MV-4-11 (cell line): ENCODE measurements at places on chromosomes 12 and 14.
A peak's percentile ranks its signal among the peaks of the same experiment; 100 is the strongest.

GRCh38 chr14:99684410-99684934 lies 374 bp downstream of the CYP46A1 start:
- no peak for DNase-seq

GRCh38 chr12:13559318-13559978 lies 362.9 kb downstream of the EMP1 start:
- DNase-seq: no peak

DNA sequence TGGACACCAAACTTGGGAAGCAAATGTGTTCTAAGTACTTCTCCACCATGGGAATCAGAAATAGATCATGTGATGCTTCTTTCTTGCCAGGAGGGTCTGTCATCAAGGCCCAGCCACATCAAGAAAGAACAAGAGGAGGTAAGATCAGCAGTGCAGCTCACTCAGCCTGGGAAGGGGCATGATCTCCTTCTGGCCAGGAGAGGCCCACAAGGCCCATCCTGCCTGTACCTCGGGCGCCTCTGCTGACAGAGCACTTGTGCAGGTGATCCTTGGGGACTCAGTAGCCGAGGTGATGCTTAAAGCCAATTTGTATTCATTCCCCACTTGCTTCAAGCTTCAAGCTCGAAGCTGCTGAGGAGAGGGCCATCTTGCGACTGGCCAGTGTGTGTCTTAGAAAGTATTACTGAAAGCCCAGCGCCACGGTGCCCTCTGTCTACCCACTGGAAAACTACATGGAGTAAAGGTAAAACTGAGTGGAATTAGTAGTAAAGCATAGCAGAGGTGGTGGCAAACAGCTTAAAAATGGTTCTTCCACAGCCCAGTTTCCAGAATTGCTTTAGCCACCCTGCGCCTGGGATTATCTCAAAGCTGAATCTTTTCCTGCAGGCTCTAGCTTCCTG lies 26.2 kb downstream of the RTRAF start:
- DNase-seq: no peak

DNA sequence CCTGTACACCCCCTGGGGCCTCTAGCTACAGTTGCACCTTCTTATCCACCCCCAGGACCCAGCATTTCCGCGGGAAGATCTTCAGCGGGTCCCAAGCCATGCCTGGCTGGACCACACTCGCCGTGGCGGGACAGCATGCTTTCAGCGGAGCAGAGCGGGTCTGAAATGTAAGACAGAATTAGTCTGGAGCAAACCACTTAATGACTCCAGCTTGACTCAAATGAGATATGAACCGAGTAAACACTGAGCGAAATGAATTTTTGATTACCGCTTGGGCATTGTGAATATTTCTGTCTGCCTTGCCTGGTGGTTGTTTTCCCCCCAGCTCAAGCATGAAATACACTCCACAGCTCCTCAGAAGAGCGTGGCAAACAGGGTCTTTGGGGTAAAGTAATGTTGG lies 60.8 kb downstream of the SLC24A4 start:
- DNase-seq: no peak

DNA sequence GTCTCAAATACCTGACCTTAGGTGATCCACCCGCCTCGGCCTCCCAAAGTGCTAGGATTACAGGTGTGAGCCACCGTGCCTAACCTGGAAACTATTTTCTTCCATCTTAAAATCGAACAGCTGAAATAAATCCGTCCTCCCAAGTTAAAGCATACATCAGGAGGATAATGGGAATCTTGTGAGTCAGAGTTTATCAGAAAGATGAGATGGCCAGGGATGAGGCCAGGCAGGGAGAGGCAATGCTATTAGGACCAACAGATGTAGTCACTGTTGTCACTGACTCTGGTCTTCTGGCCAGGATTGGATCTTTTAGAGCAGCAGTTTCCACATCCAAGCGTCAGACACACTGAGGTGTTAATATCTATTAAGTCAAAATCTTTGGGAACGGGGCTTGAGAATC lies 61.7 kb upstream of the USP44 start:
- no peak for DNase-seq

GRCh38 chr12:52395761-52396434 lies 10.2 kb downstream of the KRT82 start:
- DNase-seq: no peak

DNA sequence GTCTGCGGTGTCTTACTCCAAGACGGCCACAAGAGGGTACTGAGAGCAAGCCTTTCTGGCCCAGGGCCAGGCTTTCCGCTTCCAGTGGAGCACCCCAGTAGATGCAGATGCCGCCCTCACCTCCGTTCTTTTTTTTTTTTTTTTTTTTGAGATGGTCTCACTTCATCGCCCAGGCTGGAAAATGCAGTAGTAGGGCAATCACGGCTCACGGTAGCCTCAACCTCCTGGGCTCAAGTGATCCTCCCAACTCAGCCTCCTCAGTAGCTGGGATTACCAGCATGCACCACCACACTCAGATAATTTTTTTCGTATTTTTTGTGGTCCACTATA lies 5.6 kb upstream of the LBHD2 start:
- DNase-seq: peak; percentile 72

GRCh38 chr14:21093018-21093417 lies 5.4 kb downstream of the ZNF219 start:
- no peak for DNase-seq

GRCh38 chr14:37179896-37180502 lies 7.6 kb upstream of the SLC25A21 start:
- DNase-seq: no peak

GRCh38 chr12:66255737-66256136 lies 46.6 kb upstream of the HELB start:
- DNase-seq: no peak

- DNase-seq: peak; percentile 24
These were observed 88.1 kb downstream of the PPP2R5E start for GRCh38 chr14:63454863-63455622.

DNA sequence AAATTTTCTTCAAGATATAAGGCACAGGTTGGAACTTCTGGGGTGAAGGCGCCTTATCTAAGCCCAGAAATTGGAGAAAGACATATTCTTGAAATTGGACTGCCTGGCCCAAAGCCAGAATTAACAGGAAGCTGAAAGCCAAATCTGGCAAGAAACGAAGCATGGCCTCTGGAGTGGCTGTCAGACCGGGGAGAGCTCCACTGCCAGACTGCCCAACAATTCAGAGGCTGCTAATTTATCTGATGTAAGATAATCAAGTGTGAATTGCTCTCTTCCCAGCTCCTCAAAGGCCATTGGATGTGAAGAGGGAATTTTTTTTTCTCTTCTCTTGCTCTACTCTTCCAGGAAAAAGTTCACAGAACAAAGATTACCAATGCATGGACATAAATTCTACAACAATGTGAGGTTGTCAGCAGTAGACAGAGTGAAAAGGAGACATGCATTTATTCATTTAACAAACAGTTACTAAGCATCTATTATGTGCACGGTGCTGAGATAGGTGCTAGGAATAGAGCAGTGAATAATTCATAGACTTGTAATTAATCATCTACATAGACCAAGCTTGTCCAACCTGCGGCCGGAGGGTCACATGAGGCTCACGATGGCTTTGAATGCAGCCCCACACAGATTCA lies at the start of gene GDF3:
Gene GDF3 (minus strand): TSS at position 210 of the 632 bp plus-strand sequence. CDS start 47 bp downstream, at position 163.
- no peak for DNase-seq

DNA sequence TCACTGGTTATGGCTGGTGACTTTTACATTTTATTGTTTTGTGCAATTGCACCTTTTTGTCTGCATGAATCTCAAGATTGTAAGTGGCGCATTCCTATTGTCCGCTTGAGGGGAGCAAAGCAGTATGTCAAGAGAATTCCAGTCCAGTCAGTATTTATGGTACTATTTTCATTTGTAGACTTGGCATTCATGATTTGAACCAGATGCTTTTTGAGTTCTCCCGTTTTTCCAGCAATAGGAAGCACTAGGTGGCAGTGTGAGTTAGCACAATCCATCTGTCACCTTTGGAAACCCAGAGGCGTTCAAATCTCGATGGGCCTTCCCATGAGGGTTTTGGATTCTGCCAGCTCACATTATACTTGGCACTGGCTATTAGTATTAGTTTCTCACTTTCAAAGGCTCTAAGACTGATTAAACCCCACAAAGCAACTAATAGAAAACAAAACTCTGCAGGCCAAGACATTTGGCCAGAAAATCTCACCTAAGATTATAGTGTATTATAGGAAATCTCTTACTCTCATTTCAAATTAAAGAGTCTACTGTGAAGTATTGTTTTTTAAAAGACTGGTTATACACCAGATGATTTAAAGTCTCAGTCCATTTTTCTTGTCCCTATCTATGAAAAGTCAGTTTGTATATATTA lies 2.2 kb downstream of the DACT1 start:
- DNase-seq: peak; percentile 28

DNA sequence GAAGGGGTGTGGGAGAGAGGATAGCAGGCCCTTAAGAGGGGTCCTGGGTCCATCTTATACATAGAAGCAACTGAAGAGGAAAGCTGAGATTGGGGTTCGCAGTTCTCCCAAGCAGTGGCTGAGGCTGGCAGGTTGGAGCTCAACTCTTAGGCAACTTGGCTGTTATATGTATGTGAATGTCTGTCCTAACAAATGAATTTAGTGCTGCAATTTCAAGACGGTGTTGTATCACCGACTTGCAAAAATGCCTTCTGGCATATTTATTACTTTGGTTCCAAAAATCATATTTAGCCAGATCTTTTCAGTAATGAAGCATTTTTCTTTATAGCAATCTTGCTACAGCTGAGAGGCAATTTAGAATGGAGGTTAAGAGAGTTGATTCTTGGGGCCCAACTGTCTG lies 148.3 kb downstream of the AKAP6 start:
- DNase-seq: no peak

GRCh38 chr14:59406454-59407245 lies 58.5 kb downstream of the GPR135 start:
- no peak for DNase-seq

GRCh38 chr14:76050797-76051392 lies 65.3 kb downstream of the IFT43 start:
- DNase-seq: peak; percentile 45

GRCh38 chr14:81235096-81235495 lies 14.3 kb upstream of the GTF2A1 start:
- DNase-seq: no peak

DNA sequence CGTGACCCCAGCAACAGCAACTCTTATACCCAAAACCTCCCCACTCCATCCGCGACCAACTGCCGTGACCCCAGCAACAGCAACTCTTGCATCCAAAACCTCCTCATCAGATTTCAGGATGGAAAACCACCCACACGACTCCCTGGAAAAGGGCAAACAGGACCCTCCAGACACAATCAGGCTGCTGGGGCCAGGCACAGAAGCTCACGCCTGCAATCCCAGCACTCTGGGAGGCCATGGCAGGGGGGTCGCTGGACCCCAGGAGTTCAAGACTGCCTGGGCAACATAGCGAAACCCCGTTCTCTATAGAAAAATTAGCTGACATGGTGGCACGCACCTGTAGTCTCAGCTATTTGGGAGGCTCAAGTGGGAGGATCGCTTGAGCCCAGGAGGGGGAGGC lies 19.7 kb downstream of the PGAM5 start:
- no peak for DNase-seq

GRCh38 chr12:8823565-8824300 lies 1.3 kb downstream of the A2ML1 start:
- DNase-seq: no peak

- DNase-seq: no peak
These were observed 7.0 kb downstream of the SERPINA1 start for GRCh38 chr14:94381149-94382030.

- DNase-seq: no peak
These were observed 32.9 kb upstream of the HSP90B1 start for GRCh38 chr12:103897316-103897715.

- peak; percentile 20 for DNase-seq
These were observed 1136.8 kb downstream of the AACS start for GRCh38 chr12:126201981-126202537.

- DNase-seq: no peak
These were observed 21.7 kb downstream of the LIMA1 start for GRCh38 chr12:50261654-50262053.

GRCh38 chr12:21340403-21340802 lies 5.7 kb upstream of the SLCO1A2 start:
- DNase-seq: peak; percentile 80

GRCh38 chr12:127284870-127285431 lies 982.0 kb upstream of the TMEM132C start:
- peak; percentile 55 for DNase-seq

- DNase-seq: no peak
These were observed 69.2 kb upstream of the ARID2 start for GRCh38 chr12:45660330-45660729.

- DNase-seq: peak; percentile 23
These were observed 37.8 kb downstream of the MYO1H start for GRCh38 chr12:109385339-109386058.

GRCh38 chr12:114735680-114736374 lies 51.9 kb upstream of the TBX3 start:
- DNase-seq: no peak

DNA sequence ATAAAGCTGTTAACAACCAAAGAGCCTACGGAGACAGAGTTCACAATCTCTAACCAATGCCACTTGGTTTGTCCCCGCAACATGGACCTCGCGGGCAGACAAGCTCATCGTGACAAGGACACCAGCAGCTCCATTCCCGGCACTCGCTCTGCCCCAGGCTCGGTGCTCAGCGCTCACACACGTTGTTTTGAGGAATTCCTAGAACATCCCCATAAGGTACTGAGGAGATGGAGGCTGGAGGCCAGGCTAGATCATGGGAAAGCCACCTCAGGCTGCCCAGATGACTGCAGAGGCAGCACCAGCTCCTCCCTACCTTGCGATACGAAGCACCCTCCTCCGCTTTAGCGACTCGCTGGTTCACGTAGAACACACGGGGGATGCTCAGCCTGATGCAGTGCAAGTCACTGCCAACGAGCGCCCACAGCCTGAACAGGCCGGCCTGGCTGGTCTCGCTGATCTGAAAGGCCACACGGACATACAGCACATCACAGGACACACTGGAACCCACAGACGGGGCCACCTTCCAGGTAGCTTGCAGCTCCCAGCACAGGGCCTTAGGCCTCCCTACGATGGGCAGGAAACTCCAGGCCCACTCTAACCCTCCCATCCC lies 30.1 kb downstream of the P2RX2 start:
- no peak for DNase-seq

DNA sequence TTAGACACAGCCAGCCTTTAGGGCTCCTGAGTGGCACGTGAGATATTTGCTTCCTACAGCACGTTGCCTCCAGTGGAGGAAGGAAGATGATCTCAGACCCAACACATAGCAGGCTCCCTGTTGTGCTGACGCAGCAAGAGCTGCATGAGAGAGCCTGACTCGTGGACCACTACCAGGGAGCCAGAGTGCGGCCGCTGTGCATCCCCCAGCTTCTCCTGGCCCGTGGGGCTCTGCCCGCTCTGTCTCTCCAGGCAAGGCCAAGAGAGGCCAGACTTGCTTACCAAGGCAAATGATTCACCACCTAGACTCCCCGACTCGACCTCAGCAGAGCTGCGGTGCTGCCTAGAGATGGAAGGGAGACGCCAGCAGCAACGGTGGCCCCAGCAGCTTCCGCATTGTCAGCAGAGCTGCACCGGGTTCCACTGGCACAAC lies 37.5 kb downstream of the MAP3K9 start:
- no peak for DNase-seq

GRCh38 chr12:121580959-121581685 lies at the start of gene KDM2B:
TSS of gene KDM2B (minus strand) at chr12:121581023. CDS start at chr12:121580911, 112 bp downstream.
- no peak for DNase-seq

DNA sequence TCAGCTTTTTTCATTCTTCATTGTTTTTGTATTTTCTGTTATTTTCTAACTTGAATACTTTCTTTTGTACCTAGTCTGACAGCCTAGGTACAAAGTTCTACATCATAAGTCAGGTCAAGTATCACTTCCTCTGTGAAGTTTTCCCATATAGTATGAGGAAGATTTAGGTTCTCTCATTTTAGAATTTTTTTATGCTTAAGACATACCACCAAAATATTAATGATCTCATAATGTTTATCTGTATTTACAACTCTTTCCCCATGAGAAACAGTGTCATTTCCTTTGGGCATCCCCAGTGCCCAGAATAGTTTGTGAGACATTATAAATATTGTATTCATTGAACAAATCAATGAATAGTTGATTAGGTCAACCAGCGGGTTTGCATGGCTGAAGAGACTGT lies 3.1 kb upstream of the ATF7IP start:
- no peak for DNase-seq
